Fibroblast of upper back skin (primary cell): ENCODE measurements at places on chromosomes 16 and 17.

DNA sequence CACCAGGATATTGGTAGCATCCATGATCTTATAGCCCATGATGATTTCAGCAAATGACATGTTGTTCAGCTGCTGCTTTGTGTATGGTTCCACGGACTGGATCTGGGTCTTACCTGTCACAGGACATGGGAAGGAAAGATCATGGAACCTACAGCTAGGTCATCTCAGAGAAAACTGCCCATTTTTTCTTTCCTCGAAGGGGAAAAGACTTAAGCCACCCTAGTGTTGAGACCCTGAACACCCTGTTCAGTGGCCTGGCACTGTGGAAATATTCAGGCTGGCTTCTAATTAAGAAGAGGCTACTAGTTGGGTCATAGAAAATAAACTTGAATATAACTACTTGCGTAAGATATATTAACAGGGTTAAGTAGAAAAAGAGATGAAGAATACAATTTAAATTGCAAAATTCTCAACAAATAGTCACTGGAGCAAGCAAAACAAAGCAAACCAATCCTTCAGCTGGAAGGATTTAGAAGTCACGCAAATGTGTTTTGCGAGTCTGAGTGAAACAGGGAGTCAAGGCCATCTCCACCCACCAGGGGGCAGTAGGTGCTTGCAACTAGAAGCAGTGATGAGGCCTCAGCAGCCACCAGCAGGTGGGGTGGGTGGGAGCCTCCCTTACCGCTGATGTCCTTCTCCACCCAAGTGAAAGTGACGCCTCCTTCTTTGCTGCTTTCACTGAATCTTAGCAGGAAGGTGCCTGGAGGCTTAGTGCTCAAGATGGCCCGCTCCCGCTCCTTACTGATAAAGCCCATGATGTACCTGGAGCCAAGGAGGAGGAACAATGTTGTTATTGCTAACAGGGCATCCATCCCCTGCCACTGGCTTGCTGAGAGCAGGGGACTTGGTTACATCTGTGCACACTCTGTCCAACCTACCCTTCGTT is 34.3 kb downstream of the STAT5A start:
- peak; percentile 90 for DNase-seq

DNA sequence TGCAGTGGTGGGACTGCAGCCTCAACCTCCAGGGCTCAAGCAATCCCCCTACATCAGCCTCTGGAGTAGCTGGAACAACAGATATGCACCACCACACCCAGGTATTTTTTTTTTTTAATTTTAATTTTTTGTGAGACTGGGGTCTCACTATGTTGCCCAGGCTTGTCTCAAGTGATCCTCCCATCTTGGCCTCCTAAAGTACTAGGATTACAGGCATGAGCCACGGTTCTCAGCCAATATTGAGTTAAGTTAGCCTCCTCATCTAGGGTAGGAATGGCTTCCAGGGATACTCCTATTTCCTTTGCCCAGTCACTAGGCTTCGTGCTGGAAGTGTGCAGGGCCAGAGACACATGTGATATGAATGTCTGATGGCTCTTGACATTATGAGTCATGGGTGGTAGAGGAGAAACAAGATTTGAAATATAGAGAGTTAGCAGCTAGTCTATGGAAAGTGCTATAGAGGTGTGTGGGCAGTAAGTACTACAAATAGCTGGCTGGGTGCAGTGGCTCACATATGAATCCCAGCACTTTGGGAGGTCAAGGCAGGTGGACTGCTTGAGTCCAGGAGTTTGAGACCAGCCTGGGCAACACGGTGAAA is 8.0 kb upstream of the HES7 start:
- no peak for DNase-seq

DNA sequence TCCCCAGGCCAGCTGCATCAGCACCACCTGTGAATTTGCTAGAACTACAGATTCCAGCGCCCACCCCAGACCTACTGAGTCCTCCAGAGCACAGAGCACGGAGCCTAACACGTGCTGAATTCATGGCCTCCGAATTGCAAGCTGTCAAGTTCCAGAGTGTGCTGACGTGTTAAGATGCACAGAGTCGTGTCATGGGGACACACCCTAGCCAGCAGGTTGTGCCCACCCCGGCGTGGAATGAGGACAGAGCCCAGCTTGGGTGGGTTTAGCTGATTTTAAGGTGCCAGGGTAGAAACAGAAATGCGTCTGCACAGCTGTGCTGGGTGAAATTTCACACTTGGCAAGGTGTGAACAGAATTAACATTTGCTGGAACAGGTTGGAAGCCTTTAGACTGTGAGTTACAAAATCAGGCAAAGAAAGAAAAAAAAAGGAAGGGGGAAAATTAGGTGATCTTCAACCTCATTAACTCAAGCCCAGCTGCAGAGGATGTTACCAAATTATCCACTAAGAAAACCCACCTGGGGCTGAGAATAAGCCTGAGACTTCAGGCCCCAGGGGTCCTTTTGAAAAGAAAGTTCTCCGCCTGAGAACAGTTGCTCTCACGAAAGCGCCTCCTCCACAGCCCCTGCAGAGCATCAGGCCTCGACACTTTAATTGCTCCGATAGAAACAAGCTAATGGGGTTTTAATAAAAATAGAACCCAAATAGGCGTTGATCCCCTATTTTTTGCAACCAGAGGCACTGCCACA is 27.1 kb downstream of the GINS3 start:
- DNase-seq: no peak

GRCh38 chr16:84582958-84583516 is 34.8 kb downstream of the COTL1 start:
- DNase-seq: peak; percentile 50

DNA sequence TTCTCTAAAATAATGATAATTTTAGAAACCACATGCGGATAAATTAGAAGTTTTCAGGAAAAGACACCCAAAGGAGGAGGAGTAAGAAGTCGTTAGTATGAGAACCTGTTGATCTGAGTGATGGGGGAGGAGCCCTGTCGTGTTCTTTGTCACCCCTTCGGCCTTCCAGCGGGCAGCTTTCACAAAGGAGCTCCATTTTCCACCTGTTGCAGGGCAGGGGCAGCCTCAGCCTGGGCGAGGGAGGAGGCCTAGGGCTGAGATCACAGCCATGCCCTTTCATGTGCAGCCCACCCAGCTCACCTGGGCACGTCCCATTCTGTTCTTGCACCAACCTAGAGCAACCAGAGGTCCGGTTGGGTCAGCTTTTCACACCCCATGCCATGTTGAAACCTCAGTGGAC is 5.3 kb downstream of the DUSP14 start:
- DNase-seq: no peak

DNA sequence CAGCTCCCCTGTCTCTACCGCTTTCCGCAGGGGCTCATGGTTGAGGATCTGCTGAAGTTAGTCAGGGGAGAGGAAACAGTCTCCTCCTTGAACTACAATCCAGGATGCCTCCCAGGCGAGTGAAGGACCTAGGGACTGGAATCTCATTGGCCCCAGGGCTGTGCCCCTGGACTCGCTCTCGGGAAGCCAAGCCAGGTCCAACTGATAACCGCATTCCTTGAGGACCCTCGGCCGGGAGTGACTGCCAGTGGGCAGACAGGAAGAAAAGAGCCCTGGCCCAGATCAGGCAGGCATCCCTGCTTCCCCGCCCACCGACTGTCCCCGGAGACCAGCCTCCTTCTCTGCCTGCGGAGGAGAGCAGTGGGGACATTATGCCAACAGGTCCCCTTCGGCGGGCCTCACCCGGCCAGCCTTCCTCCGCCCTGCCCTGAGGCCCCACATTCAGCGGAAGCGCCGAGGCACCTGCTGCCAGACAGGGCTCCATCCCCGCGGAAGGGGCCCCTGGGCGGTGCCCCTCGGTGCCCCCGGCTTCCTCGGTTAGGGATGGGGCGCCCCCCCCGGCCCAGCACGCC is 776 bp downstream of the LRRC75A start:
- DNase-seq: no peak
